ENCODE measurements at places on chromosomes 5 and 9.

DNA sequence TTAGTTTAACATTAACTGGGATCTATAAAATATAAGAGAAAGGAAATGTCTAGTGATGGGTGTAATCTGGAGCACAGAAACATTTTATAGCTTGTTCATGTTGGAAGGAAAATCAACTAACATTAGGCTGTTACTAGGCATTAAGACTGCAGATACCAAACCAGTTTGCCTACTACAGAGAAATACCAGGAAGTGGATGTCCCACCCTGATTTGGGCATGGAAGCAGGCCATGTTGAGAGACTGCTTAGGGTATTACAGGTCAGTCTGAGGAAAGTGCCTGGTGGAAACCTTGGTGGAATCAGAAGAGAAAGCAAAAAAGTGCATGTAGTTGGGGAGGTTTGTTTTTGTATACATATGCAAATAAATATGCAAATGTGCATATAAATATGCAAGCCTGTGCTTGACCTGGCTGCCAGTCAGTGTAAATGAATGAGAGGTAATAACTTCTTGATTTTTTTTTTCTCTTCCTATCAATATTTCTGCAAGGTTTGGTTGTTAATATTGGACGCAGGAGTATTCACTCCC, 9.6 kb upstream of the CCDC112 start:
- no peak for DNase-seq

DNA sequence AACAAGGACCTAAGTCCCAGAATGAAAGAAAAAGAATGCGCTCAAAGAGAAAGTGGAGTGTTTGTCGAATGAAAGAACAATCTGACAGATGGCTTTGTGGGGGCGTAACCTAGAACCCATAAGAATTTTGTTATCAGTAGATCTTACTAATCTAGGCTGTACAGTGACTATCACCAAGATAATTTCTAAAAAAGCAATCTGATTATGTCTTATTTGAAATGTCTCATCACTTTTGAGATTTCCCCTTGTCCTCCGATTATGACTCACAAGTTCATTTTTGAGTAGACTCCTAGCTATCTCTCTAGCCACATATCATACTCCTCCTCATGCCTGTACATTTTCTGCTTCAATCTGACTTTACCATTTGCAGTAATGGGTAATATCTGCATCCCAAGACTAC, 135.6 kb upstream of the SMARCA2 start:
- DNase-seq, result no peak

DNA sequence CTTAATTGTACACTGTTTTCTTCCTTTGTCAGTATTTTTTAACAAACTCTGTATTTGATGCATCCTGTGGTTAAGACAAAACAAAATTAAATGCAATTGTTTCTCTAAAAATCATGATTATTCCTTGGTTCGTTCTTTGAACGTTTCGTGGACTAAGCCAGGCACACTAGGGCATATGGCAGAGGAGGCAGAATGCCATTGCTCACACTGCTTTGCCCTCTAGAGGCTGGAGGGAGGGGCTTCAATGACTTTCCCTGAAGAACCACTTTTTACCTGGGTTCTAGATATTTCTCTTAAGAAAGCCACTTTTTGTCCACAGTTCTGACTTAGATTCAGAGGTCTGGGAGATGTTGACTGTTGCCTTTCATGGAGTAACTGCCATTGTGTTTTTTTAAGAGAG, 236.2 kb upstream of the ADAMTSL1 start:
- no peak for DNase-seq

GRCh38 chr5:77719666-77720363, 56.3 kb downstream of the TBCA start:
- no peak for DNase-seq

GRCh38 chr9:30524311-30524710, 1860.1 kb upstream of the ACO1 start:
- DNase-seq, result no peak

GRCh38 chr5:20609126-20609525, 621.1 kb upstream of the CDH18 start:
- no peak for DNase-seq

- DNase-seq, result no peak
Observed at GRCh38 chr9:133875131-133875530, 117.0 kb downstream of the VAV2 start.

DNA sequence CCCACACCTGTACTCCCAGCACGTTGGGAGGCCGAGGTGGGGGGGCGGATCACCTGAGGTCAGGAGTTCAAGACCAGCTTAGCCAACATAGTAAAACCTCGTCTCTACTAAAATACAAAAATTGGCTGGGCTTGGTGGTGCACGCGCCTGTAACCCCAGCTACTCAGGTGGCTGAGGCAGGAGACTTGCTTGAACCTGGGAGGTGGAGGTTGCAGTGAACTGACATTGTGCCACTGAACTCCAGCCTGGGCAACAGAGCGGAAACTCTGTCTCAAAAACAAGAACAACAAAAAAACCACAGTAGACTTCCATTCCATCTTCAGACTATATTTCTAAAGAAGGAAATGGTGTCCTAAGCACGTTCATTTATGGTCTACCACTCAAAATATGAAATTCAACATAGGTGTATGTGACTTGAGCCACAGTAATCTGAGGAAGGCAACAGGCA, 14.2 kb upstream of the SERINC5 start:
- no peak for DNase-seq

Data from NCI-H446 treated with DMSO at 0.1 percent for 48 hours (cell line).